B cell (primary cell): ENCODE measurements at places on chromosomes 7 and 10.

- H3K36me3 ChIP-seq = no peaks in the 10 kb centered on the region
- H3K27ac ChIP-seq = no peak overlapping the region
- no peak for DNase-seq
These were observed 18.6 kb upstream of the DRGX start for GRCh38 chr10:49414496-49414895.

DNA sequence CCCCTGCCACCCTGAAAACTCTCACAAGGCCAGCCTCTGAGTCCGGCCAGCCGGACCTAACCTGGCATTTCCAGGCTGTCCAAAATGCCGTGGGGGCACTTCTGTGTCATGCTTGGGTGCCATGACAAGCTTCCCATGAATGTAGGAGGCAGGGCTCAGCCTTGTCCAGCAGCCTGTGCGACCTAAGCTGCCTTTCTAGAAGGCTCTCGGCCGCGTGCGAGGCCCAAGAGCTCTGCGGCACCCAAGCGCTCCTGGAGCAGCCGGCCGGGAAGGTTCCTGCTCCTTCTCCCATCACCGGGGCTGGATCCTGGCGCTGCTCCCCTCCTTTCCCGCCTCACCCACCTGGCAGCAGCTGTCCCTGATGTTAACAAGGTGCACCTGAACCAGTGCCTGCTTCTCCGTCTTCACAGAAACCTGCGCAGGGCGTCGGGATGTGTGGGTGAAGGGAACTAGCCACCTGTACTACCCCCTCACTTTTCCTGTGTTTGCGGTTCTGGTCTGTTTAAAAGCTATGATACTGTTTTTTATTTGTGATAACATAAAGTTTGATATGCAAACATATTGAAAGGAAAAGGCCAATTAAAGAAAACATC is 6.1 kb downstream of the GPER1 start:
- H3K27me3 ChIP-seq = no peaks in the 10 kb centered on the region
- H3K4me1 ChIP-seq = no peaks in the 10 kb centered on the region
- no peak overlapping the region for H3K4me3 ChIP-seq
- no peaks in the 10 kb centered on the region for H3K36me3 ChIP-seq

- H3K27me3 ChIP-seq = no peaks in the 10 kb centered on the region
- DNase-seq = no peak
- no peak overlapping the region for H3K27ac ChIP-seq
- no peaks in the 10 kb centered on the region for H3K4me1 ChIP-seq
- no peak overlapping the region for H3K4me3 ChIP-seq
These were observed 15.6 kb upstream of the RTKN2 start for GRCh38 chr10:62284221-62284620.

DNA sequence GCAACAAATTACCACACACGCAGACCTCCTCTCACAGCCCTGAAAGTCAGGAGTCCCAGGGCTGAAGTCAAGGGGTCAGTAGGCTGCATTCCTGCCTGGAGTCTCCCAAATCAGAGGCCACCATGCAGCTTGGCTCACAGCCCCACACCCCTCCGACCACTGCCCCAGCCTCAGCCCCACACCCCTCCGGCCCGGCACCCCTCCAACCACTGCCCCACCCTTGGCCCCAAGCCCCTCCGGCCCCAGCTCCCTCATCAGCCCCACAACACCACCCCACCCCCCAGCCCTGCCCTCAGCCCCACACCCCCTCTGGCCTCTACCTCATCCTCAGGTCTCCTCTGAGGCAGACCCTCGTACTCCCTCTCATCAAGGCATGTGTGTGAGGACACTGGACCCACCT is 85.7 kb downstream of the DIP2C start:
- H3K27me3 ChIP-seq = no peaks in the 10 kb centered on the region
- H3K4me3 ChIP-seq = no peak overlapping the region
- DNase-seq = no peak
- H3K36me3 ChIP-seq = no peaks in the 10 kb centered on the region
- no peaks in the 10 kb centered on the region for H3K4me1 ChIP-seq
- no peak overlapping the region for H3K27ac ChIP-seq
